NCI-H510A treated with DMSO at 0.1 percent for 48 hours (cell line): ENCODE measurements at places on chromosomes 5 and 9.

GRCh38 chr5:82419559-82420332, 141.6 kb upstream of the RPS23 start:
- no peak for DNase-seq

GRCh38 chr9:75299324-75299723, 211.0 kb downstream of the OSTF1 start:
- no peak for DNase-seq

- DNase-seq: no peak
These were observed 26.2 kb downstream of the AKNA start for GRCh38 chr9:114361542-114361941.

DNA sequence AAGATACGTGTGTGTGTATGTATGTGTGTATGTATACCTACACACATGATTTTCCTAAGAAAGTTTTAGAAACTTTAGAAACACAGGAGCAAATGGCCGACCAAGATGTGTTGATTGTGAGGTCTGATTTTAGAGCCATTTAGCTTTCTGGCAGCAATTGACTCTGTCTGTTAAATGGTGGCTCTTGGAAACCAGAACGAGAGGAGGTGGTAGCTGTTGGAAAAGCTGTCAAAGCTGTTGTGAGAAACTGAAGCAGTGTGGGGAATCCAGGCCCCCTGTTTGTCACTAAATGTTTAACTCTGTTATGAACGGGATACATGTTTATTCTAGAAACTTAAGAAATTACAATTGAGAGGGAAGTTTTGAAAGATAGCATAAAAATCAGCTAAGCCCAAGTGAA, 91.4 kb downstream of the GOLPH3 start:
- DNase-seq: no peak

- no peak for DNase-seq
These were observed 243.0 kb downstream of the ICE1 start for GRCh38 chr5:5665225-5666075.

- DNase-seq: peak; percentile 46
These were observed 4.2 kb upstream of the ENTPD8 start for GRCh38 chr9:137445275-137445807.

DNA sequence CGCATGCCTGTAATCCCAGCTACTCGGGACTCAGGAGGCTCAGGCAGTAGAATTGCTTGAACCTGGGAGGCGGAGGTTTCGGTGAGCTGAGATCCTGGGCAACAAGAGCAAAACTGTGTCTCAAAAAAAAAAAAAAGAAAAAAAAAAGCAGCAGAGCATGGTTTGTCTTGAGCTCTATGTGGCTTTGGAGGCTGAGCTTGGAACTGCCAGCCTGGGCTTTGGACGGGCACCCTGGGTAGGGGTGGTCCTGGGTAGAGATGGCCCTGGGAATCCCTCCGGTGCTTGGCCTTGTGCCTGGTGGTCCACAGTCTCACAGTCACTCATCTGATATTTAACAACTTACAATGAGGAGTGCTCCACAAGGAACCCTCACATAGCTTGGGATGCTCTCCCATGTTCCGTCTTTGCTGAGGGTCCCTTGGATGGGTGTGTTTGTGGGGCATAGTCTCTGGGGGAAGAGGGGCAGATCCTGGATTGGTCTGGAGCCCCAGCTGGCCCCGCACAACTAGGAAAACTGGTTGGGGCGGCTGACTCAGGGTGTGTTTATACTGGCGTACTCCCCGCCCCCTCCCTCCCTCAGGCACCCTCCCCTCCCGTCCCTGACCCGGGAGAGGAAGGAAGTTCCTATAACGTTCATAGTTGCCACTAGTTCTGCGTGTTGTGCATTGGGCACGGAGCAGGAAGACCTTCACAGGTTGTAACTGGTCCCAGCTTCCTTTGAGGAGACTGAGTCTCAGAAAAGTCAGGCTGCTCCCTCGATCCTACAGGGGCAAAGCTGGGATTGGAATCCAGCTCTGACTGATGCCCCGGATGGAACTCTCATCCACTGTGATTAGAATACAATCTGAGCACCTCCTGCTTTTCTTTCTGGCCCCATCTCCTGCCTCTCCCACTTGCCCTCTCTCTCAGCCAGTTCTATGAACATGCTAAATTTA, 11.2 kb downstream of the IER5L start:
- DNase-seq: peak; percentile 85

GRCh38 chr5:138985683-138986082, 110.5 kb upstream of the LRRTM2 start:
- no peak for DNase-seq

DNA sequence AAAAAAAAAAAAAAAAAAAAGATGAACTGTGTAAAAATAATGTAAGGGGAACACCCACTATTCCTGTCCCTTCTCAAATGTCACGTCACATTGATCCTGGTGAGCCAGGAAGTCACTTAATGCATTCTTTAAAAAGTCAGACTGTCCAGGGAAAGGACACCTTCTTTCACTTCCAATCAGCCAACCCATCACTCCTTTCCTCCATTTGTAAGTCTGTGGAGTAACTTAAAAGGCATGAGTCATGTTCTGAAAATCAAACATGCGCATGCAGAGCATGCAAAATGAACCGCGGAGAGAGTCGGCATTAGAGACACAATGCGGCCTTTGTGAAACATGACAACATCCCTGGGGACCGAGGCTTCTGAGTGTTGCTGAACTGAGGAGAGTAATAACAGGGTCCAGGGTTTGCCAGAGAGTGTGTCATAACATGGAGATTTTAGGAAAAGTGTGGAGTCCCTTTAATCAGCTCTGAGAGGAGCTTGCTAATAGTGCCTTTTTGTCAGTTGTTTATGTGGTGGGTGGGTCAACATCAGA, 77.6 kb upstream of the SEMA6A start:
- no peak for DNase-seq

GRCh38 chr9:135739271-135740220, 37.6 kb downstream of the KCNT1 start:
- DNase-seq: no peak

- DNase-seq: no peak
These were observed 123.8 kb downstream of the FAM170A start for GRCh38 chr5:119752921-119753886.

DNA sequence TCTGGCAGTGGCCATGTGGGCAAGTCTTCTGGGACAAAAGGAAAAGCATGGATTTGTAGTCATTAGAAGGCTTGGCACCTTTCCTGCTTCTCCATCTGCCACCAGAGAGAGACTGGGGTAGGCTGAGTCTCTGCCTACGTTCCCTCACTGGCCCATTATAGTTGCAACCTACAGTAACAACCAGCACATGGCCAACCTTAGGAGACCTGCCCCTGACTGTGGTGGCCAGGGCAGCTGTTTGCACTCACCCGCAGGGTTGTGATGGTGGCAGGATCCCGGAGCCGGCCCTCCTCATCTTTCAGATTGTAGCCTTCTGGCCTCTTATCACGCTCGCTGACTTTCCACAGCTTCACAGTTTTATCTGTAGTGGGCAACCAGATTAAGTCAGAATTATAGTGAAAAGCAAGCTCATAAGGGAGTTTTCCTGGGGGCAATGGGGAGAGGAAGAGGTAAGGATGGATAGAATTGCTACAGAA, 174.9 kb upstream of the GPR151 start:
- DNase-seq: no peak

- DNase-seq: no peak
These were observed 184.6 kb upstream of the PUM3 start for GRCh38 chr9:3028535-3028934.

DNA sequence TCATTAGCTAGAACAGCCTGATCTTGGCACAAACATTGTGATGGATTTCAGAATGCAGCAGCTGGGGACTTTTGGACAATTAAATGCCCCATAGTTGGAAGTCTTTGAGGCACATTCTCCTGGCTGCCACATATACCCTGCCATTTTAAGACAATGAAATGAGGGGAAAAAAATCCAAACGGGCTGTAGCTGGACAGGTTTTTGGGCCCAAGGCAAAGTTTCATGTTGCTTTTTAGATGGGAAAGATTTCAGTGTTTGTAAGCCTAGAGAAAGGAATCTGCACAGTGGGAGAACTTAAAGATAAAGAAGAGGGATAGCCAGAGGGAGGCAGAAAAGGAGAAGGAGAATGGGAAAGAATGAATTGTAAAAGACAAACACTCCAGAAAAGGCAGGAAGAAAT, 30.0 kb upstream of the RICTOR start:
- no peak for DNase-seq

GRCh38 chr5:92207151-92207550, 824.0 kb upstream of the ARRDC3 start:
- DNase-seq: no peak

DNA sequence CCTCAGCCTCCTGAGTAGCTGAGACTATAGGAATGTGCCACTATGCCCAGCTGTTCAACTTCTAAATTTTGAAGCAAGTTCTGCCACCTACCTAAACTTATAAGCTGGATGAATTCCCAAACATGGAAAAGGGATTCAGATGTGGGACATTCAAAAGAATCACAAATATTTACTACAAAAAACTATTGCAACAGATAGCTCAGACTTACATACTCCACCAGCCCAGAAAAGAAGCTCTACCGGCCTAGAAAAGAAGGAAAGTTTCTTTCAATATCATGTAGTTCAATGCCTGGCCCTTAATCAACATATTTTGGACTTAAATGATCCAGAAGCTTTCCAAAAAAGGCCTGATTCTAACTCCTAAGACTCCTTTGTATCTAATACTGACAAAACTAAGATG, 23.8 kb downstream of the SH3RF2 start:
- DNase-seq: no peak

DNA sequence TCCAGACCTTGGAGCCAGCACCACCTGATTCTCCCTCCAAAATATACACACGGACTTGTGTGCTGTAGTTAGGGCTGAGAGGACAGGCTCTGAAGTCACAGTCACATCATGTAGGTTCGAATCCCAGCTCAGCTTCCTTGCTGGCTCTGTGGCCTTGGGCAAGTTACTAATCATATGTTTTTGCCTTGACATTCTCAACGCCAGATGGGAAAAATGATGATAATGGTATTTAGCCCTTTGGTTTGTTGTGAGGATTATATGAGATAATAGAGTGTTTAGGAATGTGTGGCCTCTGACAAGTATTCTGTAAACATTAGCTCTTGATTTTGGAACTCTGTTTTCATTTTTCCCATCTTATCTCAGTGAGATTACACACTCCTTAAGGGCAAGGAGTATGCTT, 72.5 kb downstream of the PLAC8L1 start:
- DNase-seq: no peak

GRCh38 chr5:108481355-108481931, 99.5 kb upstream of the FBXL17 start:
- no peak for DNase-seq

- DNase-seq: no peak
These were observed 145.7 kb downstream of the EBF1 start for GRCh38 chr5:158953929-158954534.

- DNase-seq: peak; percentile 23
These were observed 175.8 kb upstream of the CHD1 start for GRCh38 chr5:99104538-99105132.

GRCh38 chr5:139027150-139027549, 152.0 kb upstream of the LRRTM2 start:
- DNase-seq: no peak

DNA sequence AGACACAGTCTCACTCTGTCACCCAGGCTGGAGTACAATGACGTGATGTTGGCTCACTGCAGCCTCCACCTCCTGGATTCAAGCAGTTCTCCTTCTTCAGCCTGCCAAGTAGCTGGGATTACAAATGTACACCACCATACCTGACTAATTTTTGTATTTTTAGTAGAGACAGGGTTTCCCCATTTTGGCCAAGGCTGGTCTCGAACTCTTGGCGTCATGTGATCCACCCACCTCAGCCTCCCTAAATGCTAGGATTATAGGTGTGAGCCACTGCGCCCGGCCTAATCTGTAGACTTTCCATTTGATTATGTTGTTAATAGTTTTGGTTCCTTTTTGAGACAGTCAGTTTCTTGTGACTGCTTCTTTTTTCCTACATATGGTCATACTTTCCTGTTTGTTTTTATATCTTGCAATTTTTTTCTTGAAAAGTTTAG, 31.0 kb downstream of the MTREX start:
- no peak for DNase-seq

DNA sequence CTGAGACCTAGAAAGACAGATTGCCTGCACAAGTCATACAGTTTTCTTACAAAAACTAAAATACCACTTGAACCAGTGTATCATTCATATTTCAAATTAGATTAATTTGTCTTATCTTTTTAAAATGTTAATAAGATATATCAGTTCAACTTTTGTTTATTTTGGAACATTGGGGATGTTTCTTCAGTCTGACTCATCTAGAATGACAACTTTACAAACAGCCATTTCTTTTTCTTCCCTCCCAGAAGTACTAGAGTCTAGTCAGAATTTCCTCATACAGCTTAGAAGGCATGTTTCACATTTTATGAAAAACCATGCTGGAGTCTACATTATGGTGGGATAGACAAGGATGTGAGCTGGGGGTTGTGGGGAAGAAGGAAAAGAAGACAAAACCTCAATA, 262.5 kb downstream of the NFIB start:
- no peak for DNase-seq

DNA sequence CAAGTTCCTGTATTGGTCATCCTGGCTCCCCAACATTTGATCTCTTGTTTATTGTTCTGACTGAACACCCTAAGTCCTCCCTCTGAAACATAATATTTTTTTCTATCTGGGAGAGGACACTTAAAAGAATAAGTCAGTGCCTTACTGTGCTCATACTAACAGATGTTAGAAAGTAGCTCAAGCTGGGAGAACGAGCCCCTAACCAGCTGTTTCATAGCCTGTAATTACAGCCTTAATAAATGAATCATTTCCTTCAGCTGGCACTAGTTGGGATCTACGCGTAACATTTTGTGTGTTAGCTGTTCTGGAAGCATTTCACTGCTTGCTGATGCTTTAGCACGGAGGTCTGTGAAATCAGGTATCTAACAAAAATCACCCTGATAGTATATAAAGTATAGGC, 345.9 kb upstream of the RIOK2 start:
- DNase-seq: no peak
